ENCODE measurements at places on chromosomes 5 and 9.

GRCh38 chr9:105067895-105068580 lies 140.1 kb upstream of the ABCA1 start:
- no peak overlapping the region for H3K4me3 ChIP-seq
- H3K36me3 ChIP-seq: no peaks in the 10 kb centered on the region
- H3K27ac ChIP-seq: no peak overlapping the region
- H3K27me3 ChIP-seq: peaks cover 5% of the 10 kb centered on the region
- DNase-seq: no peak
- peaks cover 6% of the 10 kb centered on the region for H3K4me1 ChIP-seq

GRCh38 chr5:39283231-39283818 lies 64.0 kb upstream of the FYB1 start:
- H3K4me1 ChIP-seq: peaks cover 3% of the 10 kb centered on the region
- no peak overlapping the region for H3K4me3 ChIP-seq
- peaks cover 7% of the 10 kb centered on the region for H3K36me3 ChIP-seq

- no peak for DNase-seq
- no peak overlapping the region for H3K27ac ChIP-seq
- no peaks in the 10 kb centered on the region for H3K4me1 ChIP-seq
- no peaks in the 10 kb centered on the region for H3K36me3 ChIP-seq
- no peak overlapping the region for H3K4me3 ChIP-seq
Observed at GRCh38 chr9:74025402-74025925, 471.7 kb upstream of the RORB start.

- no peak overlapping the region for H3K4me3 ChIP-seq
Observed at GRCh38 chr5:106894964-106895363, 775.8 kb downstream of the EFNA5 start.

GRCh38 chr5:81154725-81155124 lies 78.4 kb upstream of the CKMT2 start:
- DNase-seq: no peak
- H3K4me3 ChIP-seq: no peak overlapping the region
- peaks cover 2% of the 10 kb centered on the region for H3K4me1 ChIP-seq
- peaks cover 4% of the 10 kb centered on the region for H3K27me3 ChIP-seq
- no peak overlapping the region for H3K27ac ChIP-seq

- no peak overlapping the region for H3K27ac ChIP-seq
- H3K4me3 ChIP-seq: no peak overlapping the region
- peaks cover 5% of the 10 kb centered on the region for H3K27me3 ChIP-seq
- no peaks in the 10 kb centered on the region for H3K36me3 ChIP-seq
- DNase-seq: no peak
Observed at GRCh38 chr5:177468685-177469628, 4.5 kb downstream of the DBN1 start.

- DNase-seq: no peak
- H3K4me3 ChIP-seq: no peak overlapping the region
- H3K36me3 ChIP-seq: peaks cover 2% of the 10 kb centered on the region
- H3K27me3 ChIP-seq: peaks cover 3% of the 10 kb centered on the region
- H3K27ac ChIP-seq: no peak overlapping the region
- peaks cover 3% of the 10 kb centered on the region for H3K4me1 ChIP-seq
Observed at GRCh38 chr9:136044207-136044970, 50.7 kb downstream of the NACC2 start.

GRCh38 chr5:98519571-98519970 lies 253.9 kb upstream of the RGMB start:
- no peaks in the 10 kb centered on the region for H3K4me1 ChIP-seq
- no peaks in the 10 kb centered on the region for H3K36me3 ChIP-seq
- H3K27ac ChIP-seq: no peak overlapping the region
- H3K27me3 ChIP-seq: peaks cover 2% of the 10 kb centered on the region
- DNase-seq: no peak

- no peak overlapping the region for H3K27ac ChIP-seq
- no peak overlapping the region for H3K4me3 ChIP-seq
- no peaks in the 10 kb centered on the region for H3K4me1 ChIP-seq
- peaks cover 3% of the 10 kb centered on the region for H3K27me3 ChIP-seq
- no peak for DNase-seq
Observed at GRCh38 chr5:118789366-118789765, 199.0 kb downstream of the DTWD2 start.

DNA sequence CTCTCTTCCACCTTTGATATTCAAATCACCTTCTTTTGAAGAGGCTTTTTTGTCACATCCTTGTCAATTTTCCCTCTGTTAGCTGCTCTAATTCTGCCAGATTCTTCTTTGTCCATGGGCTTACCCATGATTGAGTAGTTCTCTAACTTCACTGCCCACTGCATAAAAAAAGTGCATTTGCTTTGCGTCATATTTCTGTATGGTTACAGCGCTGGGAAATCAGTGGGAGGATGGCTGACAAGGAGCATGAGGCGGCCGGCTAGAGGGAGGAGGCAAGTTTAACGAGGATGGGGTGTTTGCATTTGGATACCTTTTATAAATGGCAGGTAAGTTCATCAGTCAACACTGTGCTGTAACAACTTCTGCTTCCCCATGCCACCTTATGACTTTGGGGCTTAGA lies 116.5 kb upstream of the LHFPL2 start:
- no peak overlapping the region for H3K4me3 ChIP-seq
- peaks cover 5% of the 10 kb centered on the region for H3K36me3 ChIP-seq
- no peak overlapping the region for H3K27ac ChIP-seq
- no peak for DNase-seq
- peaks cover 33% of the 10 kb centered on the region for H3K4me1 ChIP-seq

- H3K4me1 ChIP-seq: no peaks in the 10 kb centered on the region
- H3K4me3 ChIP-seq: no peak overlapping the region
- H3K27ac ChIP-seq: no peak overlapping the region
- no peak for DNase-seq
Observed at GRCh38 chr5:84249918-84250630, 134.6 kb downstream of the EDIL3 start.

- H3K27ac ChIP-seq: no peak overlapping the region
- H3K27me3 ChIP-seq: no peaks in the 10 kb centered on the region
- H3K4me1 ChIP-seq: peaks cover 2% of the 10 kb centered on the region
- DNase-seq: no peak
- no peaks in the 10 kb centered on the region for H3K36me3 ChIP-seq
- H3K4me3 ChIP-seq: no peak overlapping the region
Observed at GRCh38 chr5:32088214-32088613, 85.9 kb downstream of the GOLPH3 start.

DNA sequence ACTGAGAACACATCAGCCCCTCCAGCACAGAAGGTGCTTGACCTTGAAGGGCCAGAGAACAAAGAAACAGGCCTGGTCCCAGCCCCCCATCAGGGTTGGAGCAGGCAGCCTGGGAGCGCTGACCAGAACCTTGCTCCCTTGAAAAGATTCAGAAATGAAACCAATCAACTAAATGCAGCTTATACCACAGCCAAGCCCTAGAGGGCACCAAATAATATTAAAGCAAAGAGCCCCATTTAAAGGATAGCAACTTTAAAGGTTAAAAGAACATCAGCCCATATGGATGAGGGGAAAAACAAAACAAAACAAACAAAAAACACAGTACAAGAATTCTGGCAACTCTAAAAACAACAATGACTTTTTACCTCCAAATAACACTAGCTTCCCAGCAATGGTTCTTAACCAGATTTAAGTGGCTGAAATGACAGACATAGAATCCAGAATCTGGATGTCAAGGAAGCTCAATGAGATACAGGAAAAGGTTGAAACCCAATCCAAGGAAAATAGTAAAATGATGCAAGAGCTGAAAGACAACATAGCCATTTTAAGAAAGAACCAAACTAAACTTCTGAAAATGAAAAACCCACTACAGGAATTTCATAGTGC lies 471.9 kb downstream of the MTRR start:
- no peak for DNase-seq
- no peaks in the 10 kb centered on the region for H3K27me3 ChIP-seq
- H3K36me3 ChIP-seq: no peaks in the 10 kb centered on the region
- H3K4me1 ChIP-seq: no peaks in the 10 kb centered on the region
- no peak overlapping the region for H3K27ac ChIP-seq
- no peak overlapping the region for H3K4me3 ChIP-seq

DNA sequence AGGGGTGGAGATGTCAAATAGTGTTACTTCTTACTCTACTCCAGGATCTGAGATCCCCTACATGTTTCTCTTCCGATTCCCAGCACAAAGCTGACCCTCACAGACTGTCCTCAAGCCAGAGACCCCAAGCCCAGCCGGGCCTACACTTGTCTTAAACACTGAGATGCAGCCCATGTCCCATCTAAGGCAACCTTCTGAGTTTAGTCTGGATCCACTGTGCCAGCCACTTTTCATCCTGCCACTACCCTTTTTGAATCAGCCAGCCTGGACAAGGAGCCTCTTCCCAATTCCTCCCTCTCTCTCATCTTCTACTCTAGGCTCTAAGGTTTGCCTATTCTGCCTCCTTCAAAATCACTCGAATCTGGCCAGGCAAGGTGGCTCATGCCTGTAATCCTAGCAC lies 6.2 kb upstream of the MYORG start:
- H3K27me3 ChIP-seq: no peaks in the 10 kb centered on the region
- peaks cover 24% of the 10 kb centered on the region for H3K4me1 ChIP-seq
- no peak overlapping the region for H3K4me3 ChIP-seq
- DNase-seq: no peak
- H3K36me3 ChIP-seq: no peaks in the 10 kb centered on the region

DNA sequence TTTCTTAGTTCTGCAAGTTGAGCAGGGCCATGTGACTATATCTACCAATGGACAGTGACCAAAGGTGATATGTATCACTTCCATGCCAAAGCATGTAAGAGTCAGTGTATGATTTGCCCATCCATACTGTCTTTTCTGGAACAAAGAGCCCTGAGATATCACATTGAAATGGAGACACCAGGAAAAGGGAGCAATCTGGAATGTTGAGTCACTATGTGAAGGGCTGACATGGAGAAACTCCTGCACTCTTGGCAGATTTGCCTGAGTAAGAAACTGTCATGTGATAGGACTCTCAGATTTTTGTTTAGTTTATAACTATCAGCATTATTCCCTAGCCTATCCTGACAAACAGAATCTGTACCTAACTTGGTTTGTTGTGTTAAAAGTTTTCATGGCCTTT lies 29.8 kb upstream of the TMEM161B start:
- no peaks in the 10 kb centered on the region for H3K4me1 ChIP-seq
- no peak overlapping the region for H3K27ac ChIP-seq
- H3K4me3 ChIP-seq: no peak overlapping the region
- peaks cover 9% of the 10 kb centered on the region for H3K36me3 ChIP-seq
- no peak for DNase-seq
- peaks cover 3% of the 10 kb centered on the region for H3K27me3 ChIP-seq

- no peaks in the 10 kb centered on the region for H3K4me1 ChIP-seq
- peaks cover 3% of the 10 kb centered on the region for H3K36me3 ChIP-seq
- H3K27ac ChIP-seq: no peak overlapping the region
- DNase-seq: no peak
- peaks cover 15% of the 10 kb centered on the region for H3K27me3 ChIP-seq
Observed at GRCh38 chr5:3598769-3599211, 3.2 kb downstream of the IRX1 start.

DNA sequence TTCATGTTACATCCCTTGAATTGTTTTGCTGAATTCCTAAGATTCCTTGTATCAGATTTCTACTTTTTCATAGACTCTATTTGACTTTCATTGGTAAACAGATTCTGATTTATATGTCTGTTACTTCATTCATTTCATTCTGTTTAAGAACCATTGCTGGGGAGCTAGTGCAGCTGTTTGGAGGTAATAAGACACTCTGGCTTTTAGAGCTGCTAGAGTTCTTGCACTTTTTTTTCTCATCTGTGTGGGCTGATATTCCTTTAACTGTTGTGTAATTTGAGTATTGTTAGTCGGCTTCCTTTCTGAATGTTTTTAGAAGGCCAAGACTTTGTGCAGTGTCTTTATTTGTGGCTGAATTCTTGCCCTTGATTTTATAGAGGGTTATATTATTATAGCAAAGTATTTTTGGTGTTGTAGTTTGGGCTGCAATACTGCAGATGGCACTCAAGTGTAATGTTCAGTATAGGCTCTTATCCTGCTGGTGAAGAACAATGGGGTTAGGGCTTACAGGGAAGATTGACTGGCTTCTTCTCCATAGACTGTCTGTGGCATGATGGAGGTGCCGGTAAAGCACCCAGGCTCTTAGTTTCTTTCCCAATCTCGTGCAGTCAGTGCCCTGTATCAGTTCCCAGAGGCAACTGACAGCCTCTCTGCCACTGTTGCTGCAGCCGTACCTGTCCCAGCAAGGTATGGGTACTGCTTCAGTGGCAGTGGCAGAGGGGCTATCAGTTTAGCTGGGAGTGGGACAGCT lies 162.2 kb downstream of the OXCT1 start:
- H3K27me3 ChIP-seq: peaks cover 1% of the 10 kb centered on the region
- no peak overlapping the region for H3K27ac ChIP-seq
- H3K4me1 ChIP-seq: no peaks in the 10 kb centered on the region
- H3K4me3 ChIP-seq: no peak overlapping the region
- H3K36me3 ChIP-seq: no peaks in the 10 kb centered on the region

- H3K4me1 ChIP-seq: no peaks in the 10 kb centered on the region
- no peaks in the 10 kb centered on the region for H3K27me3 ChIP-seq
- no peak for DNase-seq
- no peak overlapping the region for H3K27ac ChIP-seq
- H3K4me3 ChIP-seq: no peak overlapping the region
Observed at GRCh38 chr5:132214491-132214890, 13.2 kb downstream of the P4HA2 start.

DNA sequence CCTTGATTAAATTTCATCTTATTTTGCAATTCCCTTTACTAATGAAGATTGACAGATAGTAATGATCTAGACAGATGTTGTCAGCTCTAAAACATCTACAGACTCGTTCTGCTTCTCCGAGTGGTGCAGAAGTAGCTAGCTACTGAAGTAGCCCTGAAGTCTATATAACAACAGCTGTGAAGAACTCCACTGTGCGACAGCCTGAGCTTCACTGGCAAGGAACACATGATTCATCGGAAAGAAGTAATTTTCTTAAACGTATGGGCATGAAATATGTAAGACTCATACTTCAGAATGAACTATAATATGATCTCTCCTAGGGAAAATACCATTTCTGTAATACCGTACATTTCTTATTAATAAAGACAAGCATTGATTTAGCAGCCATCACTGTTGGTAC lies 96.2 kb downstream of the TRPM3 start:
- no peaks in the 10 kb centered on the region for H3K27me3 ChIP-seq
- no peak overlapping the region for H3K27ac ChIP-seq
- no peak for DNase-seq

DNA sequence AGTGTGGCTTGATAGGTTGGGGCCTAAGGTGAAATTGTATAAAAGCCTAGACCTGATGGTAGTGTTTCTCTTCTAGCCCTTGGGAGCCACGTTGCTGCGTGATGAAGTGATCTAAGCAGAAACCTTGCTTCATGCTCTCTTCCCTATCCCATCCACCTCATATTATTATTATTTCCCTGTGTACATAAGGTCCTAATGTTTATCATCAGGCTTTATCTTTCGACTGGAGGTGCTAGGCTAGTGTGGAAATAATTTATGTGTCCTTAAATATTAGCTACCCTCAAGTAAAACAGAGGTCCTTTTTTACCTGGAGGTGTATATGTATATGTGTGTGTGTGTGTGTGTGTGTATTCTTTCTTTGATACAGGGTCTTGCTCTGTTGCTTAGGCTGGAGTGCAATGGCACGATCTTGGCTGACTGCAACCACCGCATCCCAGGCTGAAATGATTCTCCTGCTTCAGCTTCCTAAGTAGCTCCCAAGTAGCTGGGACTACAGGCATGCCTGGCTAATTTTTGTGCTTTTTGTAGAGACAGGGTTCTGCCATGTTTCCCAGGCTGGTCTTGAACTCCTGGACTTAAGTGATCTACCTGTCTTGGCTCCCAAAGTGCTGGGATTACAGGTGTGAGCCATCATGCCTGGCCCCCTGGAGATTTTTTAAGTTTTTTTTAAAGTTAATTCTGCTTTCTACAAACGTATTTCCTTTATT lies 3.7 kb downstream of the UGCG start:
- H3K4me3 ChIP-seq: no peak overlapping the region
- peaks cover 19% of the 10 kb centered on the region for H3K4me1 ChIP-seq
- no peak overlapping the region for H3K27ac ChIP-seq
- no peaks in the 10 kb centered on the region for H3K27me3 ChIP-seq
- H3K36me3 ChIP-seq: no peaks in the 10 kb centered on the region
- DNase-seq: no peak

Measured in memory B cell (primary cell).